CD8-positive, alpha-beta T cell (primary cell): ENCODE measurements at places on chromosomes 11 and 22.

- peak; percentile 48 for DNase-seq
Observed at GRCh38 chr11:117825538-117826189, 1.1 kb upstream of the FXYD2 start.

DNA sequence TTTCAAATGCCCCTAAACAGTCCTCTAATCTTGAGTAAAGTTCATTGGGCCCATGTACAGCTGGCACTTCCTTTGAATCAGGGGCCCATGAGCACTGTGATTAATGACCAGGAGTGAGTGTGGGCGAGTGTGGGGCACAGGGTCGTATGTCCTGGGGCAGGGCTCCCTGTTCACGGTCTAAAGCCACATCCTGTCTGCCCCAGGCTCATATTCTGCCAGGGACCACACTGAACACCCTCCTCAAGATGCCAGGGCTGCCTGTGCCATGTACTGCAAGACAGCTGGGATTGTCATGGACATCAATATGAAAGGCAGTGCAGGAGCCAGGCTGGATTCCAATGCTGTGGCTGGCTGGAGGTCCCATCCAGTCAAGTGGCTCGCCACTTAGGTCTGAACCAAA is 130.5 kb downstream of the KIRREL3 start:
- DNase-seq, result no peak

GRCh38 chr22:42889304-42889703 is 32.2 kb upstream of the ARFGAP3 start:
- no peak for DNase-seq

DNA sequence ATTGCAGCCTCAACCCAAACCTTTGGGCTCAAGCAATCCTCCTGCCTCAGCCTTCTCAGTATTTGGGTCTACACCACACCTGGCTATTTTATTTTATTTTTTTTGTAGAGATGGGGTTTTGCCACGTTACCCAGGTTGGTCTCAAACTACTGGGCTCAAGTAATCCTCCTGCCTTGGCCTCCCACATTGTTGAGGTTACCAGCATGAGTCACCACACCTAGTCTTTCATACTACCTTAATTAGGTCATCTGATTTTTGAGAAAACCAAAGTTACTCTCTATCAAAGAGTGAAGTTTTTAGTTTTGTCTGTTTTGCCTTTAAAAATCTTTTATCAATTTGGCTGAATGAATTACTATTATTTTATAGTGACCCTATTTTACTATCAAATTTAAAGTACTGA is 335.6 kb upstream of the LRRC4C start:
- DNase-seq, result no peak

DNA sequence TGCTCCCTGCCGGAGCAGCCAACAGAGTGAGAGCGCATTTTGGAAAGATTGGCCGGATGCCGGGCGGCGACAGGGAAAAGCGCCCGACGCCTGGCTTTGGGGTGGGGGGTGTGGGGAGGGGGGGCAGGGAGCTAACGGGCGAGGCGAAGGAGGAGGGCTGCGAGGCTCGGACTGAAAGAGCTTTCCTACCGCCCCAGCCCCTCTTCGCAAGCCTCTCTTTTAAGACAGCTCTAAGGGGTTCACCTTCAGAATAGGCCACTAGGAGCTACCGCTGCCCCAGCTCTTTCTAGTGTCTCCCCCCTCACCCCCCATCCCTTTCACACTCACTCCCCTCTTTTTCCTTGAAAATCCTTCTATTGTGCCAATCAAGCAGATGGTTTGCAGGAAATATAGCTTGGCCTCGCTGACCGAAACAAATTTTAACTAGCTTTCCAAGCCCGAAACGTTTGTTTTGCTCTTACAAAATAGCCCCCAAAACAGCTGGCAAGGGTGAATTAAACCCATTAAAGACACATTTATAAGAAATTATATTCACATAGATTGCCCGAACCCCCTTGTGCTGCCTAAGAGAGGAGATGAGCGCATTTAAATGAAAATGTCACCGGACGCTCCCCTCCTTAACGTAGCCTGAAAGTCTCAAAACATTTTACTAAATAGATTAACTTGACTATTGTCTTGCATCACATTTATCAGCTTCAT is 3.7 kb upstream of the DBX1 start:
- no peak for DNase-seq

DNA sequence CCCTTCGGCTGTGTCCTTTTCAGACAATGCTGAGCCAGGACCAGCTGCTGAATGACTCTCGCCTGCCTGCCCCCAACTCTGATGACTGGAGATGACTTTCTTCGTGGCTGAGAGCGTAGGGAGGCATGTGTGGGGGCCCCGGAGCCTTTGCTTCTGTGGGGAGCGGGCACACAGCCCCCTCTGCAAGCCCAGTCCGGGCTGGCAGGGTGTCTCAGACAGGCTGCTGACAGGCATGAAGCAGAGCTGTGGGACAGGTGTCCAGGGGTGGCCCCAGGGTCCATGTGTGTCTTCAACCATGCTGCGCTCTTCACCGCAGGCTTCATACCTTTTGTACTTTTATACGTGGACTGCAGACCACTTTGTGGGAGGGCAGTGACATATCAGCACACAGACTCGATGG is 16.6 kb downstream of the CYB5R2 start:
- DNase-seq, result no peak

GRCh38 chr11:69216647-69217051 is 60.9 kb downstream of the SMIM38 start:
- DNase-seq, result no peak

DNA sequence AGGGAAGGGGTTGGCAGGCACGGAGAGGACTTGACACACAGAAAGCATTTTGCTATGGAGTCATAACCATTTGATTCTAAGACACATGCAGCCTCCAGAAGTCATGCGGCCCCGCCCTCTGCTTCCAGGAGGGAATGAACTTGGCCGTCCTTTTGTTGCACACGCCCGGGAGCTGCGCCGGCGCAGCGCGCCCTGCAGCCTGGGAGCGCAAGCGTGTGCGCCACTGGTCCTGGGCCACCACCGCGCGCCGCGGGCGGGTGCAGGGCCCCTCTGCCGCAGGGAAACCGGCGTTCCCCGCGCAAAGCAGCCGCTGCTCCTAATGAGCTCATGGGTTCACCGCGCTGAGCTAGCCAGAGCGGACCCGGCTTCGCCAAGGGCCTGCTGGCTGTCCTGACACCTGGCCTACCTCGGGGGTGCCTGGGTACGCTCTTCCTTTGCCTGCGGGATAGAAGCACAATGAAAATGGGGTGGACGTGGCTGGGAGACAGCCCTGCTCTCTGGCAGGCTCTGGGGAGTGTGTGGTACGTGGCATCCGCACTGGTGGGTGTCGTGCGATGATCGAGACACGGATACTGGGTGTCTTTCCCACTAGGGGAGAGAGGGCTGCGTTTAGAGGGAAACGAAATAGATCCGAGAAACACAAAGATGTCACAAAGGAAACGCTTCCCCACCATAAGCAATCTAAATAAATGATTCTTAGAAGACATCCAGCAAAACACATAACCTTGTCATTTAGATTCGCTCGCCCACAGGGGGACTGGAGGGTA is 669 bp downstream of the MICAL3 start:
- DNase-seq, result peak; percentile 37

- DNase-seq, result no peak
Observed at GRCh38 chr11:57217053-57217452, 20.0 kb downstream of the APLNR start.

GRCh38 chr11:11514246-11514645 is 107.6 kb downstream of the GALNT18 start:
- DNase-seq, result no peak

DNA sequence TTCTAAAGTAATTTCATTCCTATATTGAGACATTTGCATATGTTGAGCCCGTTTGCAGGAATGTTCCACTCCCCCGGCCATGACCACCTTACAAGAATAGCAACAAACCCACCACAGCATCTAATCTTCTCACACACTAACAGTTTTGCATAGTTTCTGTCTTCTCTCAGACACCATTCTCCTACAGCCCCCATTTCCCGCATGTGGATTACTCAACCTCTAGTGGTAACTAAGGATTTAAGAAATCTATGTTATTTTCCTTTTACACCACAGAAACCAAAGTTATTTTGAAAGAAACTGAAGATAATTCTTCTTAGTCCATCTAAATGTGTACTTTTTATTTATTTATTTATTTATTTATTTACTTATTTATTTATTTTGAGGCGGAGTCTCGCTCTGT is 2.3 kb downstream of the MS4A4E start:
- no peak for DNase-seq

- no peak for DNase-seq
Observed at GRCh38 chr22:28977481-28977971, 84.1 kb downstream of the C22orf31 start.
